ENCODE measurements at places on chromosomes 12 and 14. TPM values are rescaled to one million over a fixed set of nuclear protein-coding genes. Genes with fewer than 3 reads are reported as not detected.

GRCh38 chr14:91350483-91350812 is 67.2 kb downstream of the CCDC88C start:
- DNase-seq, result no peak
- H3K36me3 ChIP-seq, result no peaks in the 10 kb centered on the region
- no peak overlapping the region for H3K27ac ChIP-seq
- H3K27me3 ChIP-seq, result no peaks in the 10 kb centered on the region
- no peaks in the 10 kb centered on the region for H3K4me1 ChIP-seq

- H3K4me3 ChIP-seq, result no peak overlapping the region
- H3K36me3 ChIP-seq, result no peaks in the 10 kb centered on the region
- no peak for DNase-seq
These were observed 274.2 kb upstream of the E2F7 start for GRCh38 chr12:77339610-77340009.

KRT4 gene
- not detected for total RNA-seq

TXNDC16 gene
- total RNA-seq, result 2.8 TPM

GRCh38 chr14:96362965-96363750 is at the start of the genes ATG2B and GSKIP:
Gene ATG2B, minus strand, starts transcription at chr14:96363341. Its CDS starts 365 bp downstream, at chr14:96362976.
Gene GSKIP, plus strand, starts transcription at chr14:96363526. Its CDS starts 18,722 bp downstream, at chr14:96382248.
- H3K36me3 ChIP-seq, result no peaks in the 10 kb centered on the region
- peak within 1 kb of the TSS; percentile 94 for H3K27ac ChIP-seq
- no peaks in the 10 kb centered on the region for H3K27me3 ChIP-seq
- peak; percentile 90 for DNase-seq

DNA sequence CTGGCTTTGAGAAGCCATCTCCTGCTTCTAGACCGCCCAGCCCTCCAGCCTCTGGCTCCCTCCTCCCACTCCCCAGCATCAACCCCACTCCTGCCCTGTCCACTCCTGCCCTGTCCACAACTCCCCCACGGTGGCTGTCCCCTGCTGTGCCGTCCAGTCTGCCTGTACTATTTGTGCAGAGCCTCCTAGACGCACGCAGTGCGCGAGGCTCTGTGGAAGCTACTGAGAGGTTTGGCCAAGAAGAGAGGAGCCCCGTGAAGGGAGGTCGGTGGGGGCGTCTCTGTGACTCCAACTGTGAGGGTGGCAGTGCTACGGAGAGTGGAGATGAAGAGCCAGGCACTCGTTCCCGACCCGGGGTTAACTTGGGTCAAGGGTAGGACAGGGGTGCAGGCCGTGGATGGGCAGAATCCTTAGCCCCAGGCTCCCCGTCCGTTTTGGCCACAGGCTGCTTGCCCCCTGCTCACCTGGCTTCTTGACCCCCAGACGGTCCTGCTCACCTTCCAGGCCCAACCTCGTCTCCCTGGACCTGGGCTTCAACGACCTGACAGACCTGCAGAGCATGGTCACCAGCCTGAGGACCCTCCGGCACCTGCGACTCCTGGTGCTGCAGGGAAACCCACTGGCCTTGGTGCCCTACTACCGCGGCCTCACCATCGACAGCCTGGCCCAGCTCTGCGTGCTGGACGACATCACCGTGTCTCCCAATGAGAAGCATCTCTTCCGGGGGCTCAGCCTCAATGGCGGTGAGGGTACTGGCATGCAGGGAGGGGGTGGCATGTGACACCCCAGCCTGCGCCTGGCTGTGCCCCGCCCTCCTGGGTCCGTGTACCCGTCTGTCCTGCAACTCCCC is 6.9 kb downstream of the LRRC43 start:
- H3K27ac ChIP-seq, result no peak overlapping the region
- no peak overlapping the region for H3K4me3 ChIP-seq
- DNase-seq, result no peak
- H3K27me3 ChIP-seq, result no peaks in the 10 kb centered on the region
- H3K4me1 ChIP-seq, result no peaks in the 10 kb centered on the region

SLCO1C1 gene
- total RNA-seq, result not detected

DNA sequence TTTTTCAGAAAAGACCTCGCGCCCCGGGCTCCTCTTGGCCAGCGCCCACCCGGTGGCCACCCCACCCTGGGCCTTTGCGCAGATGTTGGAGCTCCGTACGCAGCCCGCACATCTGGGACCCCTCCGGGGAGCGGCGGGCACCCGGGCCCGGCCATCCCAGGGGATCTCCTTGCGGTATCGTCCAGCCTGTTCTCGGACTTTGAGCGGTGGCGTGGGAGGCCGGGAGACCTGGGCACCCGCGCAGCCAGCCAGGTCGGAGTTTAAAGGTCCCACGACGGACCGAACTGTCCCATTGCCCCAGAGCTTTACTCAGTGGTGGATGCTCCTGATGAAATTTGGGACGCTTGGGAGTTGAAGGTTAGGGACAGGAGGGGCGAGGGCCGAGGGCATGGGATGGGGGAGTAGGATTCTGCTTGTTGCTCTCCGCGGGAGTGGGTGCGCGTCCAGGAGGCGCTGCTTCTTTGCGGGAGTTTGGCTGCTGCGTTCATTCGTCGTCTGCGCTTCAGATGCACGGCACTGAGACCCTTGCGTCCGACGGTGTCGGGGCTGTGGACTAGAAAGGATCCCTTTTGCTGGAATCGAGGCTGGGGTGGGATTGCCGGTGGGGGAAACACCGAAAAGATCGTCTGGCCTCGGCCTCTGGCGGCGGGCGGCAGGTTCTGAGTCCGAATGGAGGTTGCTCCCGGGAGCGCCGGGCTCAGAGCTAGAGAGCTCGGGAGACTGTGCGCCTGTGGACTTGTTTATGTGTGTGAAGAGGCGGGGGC is 1.4 kb downstream of the NTF3 start:
- peaks cover 16% of the 10 kb centered on the region for H3K4me1 ChIP-seq
- H3K4me3 ChIP-seq, result peak overlapping the region; percentile 47
- H3K27me3 ChIP-seq, result no peaks in the 10 kb centered on the region
- H3K27ac ChIP-seq, result peak overlapping the region; percentile 25
- DNase-seq, result no peak

ESRRB gene
- total RNA-seq, result not detected

All from uterus (tissue), 4 donors.